ENCODE measurements at places on chromosomes 13 and 19.
A peak's percentile ranks its signal among the peaks of the same experiment; 100 is the strongest.

- peak; percentile 56 for DNase-seq
Observed at GRCh38 chr13:20197361-20197834, 4.7 kb upstream of the GJB2 start.

GRCh38 chr13:31201341-31202031 is 1.7 kb downstream of the B3GLCT start:
- peak; percentile 28 for DNase-seq

- no peak for DNase-seq
Observed at GRCh38 chr13:98771838-98772611, 19.6 kb upstream of the SLC15A1 start.

DNA sequence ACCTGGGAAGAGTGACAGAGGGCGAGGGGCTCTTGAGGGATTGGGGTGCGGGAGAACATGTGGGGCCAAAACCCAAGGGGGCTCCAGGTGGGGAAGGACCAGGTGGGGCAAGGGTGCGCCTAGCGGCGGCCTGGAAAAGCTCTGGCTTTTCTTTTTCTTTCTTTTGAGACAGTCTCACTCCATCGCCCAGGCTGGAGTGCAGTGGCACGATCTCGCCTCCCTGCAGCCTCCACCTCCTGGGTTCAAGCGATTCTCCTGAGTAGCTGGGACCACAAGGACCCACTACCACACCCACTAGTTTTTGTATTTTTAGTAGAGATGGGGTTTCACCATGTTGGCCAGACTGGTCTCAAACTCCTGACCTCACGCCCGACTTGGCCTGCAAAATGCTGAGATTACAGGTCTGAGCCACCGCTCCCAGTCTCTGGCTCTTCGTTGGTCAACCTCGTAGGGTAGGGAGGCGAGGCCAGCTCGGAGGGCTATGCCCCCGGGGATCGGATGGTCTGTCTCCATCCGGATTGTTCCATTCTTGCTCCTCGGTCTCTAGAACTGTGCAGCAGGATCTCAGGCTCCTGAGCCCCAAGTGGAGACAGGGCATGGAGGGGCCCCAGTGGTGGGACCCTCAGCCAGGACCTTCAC is 3.7 kb downstream of the GADD45B start:
- DNase-seq: no peak

- no peak for DNase-seq
Observed at GRCh38 chr19:7863971-7864689, 10.1 kb downstream of the PRR36 start.

DNA sequence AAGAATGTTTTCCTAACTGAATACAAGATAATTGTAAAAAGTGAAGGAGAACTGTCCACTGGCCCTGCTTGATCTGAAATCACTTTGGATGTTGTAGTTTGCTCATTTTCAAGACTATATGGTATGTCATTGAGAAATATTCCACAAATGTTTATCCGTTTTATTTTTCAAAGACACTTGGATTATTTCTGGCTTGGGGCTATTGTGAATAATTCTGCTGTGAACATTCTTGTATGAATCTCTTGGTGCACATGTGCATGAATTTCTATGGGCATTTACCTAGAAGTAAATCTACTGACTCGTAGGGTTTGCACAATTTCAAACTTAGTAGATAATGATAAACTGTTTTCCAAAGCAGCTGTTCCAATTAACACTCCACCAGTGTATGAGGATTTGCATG is 8.6 kb downstream of the RXFP2 start:
- peak; percentile 22 for DNase-seq

GRCh38 chr19:41224632-41225031 is 5.6 kb downstream of the AXL start:
- no peak for DNase-seq

GRCh38 chr13:35771898-35772297 is 295.4 kb upstream of the MAB21L1 start:
- peak; percentile 23 for DNase-seq

Measured in fibroblast of villous mesenchyme (primary cell).